DMS79 (cell line): ENCODE measurements at places on chromosomes 6 and 20.

DNA sequence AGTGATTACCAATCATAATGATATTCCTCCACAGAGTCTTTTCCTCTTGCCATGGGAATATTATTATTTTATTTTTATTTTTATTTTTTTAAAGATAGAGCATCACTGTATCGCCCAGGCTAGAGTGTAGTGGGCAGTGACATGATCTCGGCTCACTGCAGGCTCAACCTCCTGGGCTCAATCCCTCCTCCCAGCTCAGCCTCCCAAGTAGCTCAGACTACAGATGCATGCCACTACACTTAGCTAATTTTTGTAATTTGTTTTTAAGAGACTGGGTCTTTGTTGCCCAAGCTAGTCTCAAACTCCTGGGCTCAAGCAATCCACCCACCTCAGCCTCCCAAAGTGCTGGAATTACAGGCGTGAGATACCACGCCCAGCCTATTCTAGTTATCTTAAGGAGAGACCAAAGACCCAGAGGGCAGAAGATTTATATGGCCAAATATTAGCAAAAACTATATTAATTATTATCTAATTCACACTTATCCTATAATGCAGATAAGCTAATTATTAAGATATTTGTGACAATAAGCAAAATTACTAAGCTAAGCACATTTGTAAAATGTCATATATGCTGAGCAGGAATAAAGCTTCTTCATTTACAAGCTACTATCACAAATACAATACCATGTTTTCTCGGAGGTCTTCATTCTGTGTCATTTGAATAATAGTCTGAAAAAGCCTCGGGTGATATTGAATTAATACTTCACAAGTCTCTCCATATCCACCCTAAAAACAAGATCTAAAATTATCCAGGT lies 63.5 kb downstream of the HACE1 start:
- no peak for DNase-seq

DNA sequence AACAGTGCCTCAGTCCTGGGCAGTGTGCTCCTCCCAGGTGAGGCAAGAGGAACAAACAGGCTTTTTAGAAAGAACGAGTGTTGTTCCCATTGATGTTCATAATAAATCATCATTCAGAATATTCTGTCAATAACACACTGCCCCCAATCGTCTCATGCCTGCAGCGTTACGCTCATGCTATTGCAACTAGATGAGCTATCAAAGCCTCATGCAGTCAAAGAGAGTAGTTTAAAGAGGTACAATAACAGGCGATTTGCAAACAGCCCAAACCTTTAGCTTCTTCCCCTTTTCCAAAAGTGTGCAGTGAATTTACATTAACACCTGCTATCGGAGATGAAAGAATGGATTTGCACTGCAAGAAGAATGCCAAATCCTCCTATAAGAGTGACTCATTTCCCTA lies 1164.7 kb upstream of the MAP3K7 start:
- DNase-seq = no peak

DNA sequence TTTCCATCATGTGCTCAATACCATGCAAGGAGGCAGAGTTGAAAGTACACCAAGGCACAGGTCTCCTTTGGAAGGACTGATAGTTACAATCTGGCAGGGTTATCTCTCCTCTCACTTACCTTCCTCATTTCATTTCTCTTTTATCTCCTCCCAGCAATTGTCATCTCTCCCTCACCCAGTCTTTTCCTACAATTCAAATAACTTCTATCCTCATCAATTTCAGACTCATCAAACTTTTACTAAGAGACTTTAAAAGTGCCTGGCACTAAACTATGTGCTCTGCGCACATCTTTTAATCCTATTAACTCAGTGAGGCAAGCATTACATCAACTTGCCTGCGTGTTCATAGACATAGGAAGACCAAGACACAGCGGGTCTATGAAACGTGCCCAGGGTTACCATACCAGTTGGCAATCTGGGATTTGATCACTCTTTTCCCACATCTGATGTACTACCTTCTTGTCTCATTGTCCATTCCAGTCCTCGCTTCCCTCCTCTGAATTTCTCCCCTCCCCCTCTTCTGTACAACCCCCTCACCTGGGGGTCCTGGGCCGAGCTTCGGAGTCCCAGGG lies 1.2 kb downstream of the VARS1 start:
- DNase-seq = no peak

DNA sequence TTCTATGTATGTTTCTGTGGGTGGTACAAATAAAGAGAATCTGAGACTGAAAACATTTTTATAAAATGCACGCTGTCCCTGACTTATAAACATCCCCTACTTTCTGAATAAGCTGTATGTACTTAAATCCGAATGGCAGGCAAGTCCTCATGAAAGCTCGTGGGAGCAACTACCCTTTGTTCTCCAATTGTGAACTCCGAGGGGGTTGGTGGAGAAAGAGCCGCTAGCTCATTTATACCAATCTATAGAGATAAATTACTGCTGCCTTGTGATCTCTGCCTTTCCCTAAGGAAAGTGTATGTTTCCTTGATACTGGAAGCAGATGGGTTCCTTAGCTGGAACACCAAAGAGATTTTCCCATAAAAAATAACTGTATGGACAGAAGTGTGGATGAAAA lies 84.5 kb downstream of the GJA10 start:
- DNase-seq = no peak

- no peak for DNase-seq
These were observed 42.7 kb downstream of the MAFB start for GRCh38 chr20:40646361-40646760.

- DNase-seq = no peak
These were observed 119.6 kb upstream of the PTPRT start for GRCh38 chr20:43309266-43309665.

DNA sequence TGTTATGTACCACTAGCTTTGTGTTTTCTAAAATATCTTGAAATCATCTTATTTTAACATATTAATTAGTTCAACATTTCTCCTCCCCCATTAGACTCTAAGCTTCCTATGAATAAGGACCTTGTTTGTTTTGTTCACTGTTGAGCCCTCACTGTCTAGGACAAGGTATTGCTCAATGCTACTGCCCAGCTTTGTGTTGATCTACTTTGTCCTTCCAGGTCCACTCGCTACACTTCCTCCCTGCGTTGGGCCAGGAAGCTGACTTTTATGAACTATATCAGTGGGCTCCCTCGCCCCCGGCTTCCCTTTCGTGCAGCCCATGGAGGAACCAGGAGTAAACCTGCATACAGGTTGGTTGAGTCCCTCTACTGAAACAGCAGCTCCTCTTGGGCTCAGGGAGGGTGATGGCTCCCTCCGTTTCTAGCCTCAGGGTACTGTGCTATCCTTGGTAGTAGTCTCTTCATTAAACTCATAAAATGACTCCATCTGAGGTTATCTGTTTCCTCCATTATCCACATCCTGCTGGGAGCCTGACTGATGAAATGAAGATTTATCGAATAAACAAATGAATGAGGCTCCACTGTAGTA lies 272.5 kb downstream of the CLIC5 start:
- DNase-seq = no peak

DNA sequence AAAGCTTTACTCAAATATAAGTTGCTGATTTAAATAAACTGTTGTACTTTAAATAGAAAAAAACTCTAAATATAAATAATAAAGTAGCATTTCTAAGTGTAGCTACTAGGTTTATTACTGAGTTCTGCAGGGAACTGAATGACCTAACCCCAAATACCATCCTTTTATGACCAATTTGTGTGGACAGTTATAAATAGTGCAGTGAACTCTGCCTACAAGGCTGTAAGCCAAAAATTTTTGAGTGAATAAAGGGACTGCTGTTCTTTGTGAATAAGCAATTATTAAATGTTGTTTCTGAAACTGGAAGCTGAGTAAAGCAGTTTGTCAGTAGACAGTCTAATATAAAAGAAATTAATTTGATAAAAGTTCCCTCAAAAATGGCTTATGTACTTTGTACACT lies 90.8 kb upstream of the ELOVL5 start:
- DNase-seq = no peak

- DNase-seq = no peak
These were observed 1.2 kb downstream of the NOX3 start for GRCh38 chr6:155454471-155454870.

DNA sequence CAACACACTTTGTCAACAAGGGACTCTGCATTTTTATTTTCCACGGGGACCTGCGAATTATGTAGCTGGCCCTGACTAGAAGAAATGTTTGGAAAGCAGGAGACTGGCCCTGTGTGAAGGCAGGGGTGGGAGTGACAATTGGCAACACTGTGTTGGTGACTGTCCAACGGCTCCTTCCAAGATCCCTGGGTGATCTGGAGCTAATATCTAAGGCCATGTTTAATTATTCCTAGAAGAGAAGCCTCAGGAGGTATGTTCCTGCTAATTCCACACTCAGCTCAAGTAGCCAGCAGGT lies 13.7 kb downstream of the SLC22A23 start:
- DNase-seq = no peak

- no peak for DNase-seq
These were observed 402.7 kb upstream of the AGPAT4 start for GRCh38 chr6:161676586-161676985.

- DNase-seq = no peak
These were observed 14.9 kb upstream of the TTPAL start for GRCh38 chr20:44460795-44461141.

DNA sequence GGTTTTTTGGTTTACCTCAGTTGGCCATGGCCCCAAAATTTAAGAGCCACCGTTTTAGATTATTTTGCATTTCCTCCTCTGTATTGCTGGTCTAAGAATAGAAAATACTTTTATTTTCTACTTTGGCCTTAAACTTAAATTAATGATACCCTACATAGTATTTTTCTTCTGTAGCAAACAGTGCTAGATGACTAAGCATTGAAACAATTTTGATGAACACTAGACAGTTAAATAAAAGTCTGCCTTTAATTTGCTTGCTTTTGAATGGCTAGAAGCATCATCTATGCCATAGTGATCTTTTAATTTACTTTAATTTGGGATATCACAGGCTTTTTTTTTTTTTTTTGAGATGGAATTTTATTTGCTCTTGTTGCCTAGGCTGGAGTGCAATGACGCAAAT lies 106.4 kb downstream of the CD109 start:
- no peak for DNase-seq

DNA sequence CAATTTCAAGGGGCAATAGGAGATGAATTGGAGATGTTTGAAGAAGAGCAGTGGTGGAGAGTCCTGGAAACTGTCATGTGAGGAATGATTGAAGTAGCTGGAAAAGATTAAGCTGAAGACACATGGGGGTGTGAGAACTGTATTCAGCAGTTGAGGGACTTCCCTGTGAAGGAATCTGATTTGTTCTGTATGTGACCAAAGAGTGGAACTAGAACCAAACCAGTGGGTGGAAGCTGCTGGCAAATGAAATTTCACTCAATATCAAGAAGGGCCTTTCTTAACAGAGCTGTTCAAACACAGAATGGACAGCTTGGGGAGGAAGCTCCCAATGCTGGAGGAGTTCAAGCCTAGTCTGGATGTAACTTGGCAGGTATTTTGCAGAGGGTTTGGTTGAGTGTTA lies 21.3 kb downstream of the SEC23B start:
- no peak for DNase-seq

GRCh38 chr20:41406896-41407444 lies 40.4 kb upstream of the EMILIN3 start:
- no peak for DNase-seq

DNA sequence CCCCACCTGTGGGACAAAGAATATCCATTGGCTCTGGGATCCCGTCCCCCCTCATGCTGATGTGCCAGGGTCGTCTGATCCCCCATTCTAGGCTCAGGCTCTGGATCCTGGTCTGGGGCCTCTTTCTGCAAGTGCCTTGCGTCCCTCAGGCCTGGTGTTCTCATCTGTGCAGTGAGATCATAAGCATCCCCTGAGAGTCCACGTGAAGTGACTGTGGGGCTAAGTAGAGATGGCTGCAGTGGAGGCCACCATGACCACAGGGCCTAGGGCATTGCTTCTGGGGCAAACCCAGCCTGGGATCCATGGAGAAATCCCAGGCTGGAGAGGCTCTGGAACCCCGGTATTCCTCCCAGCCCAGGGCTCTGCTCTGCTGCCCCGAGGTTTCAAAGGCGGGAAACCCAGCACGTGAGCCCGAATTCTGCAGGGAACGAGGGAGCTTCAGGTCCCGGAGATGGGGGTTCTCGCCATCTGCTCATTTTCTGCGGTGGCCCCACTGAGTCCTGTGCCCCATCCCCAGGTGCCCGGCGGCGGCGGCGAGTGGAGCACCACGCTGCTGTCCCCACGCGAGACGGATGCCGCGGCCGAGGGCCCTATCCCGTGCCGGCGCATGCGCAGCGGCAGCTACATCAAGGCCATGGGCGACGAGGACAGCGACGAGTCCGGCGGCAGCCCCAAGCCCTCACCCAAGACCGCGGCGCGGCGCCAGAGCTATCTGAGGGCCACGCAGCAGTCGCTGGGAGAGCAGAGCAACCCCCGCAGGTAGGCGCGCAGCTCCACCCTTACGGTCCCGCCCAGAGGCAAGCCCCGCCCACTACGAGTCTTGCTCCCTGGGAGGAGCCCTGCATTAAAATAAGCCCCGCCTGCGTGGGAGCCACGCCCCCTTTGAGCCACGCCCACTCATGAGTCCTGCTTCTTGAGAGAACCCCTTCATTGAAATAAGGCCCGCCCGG lies 105.5 kb upstream of the MYL9 start:
- no peak for DNase-seq

DNA sequence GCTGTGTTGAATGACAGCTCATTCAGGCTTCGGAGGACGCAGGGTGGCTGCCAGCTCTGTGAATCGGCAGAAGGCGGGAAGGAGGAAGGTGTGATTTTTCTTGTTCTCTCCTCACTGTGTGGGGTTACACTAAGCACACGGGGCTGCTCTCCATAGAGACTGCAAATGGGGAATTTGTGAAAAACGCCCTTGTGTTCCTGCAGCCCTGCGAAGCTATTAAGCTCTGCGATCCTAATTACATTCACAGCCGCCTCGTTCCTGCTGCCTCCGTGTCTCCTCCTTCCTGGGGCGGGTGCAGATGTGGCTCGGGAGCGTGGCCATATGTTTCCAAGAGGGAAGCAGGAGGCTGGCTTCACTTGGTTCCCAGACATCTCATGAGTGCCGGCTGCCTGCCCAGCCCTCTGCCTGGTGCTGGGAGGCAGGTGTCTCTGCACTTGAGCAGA lies 124.0 kb downstream of the TOX2 start:
- peak; percentile 14 for DNase-seq

DNA sequence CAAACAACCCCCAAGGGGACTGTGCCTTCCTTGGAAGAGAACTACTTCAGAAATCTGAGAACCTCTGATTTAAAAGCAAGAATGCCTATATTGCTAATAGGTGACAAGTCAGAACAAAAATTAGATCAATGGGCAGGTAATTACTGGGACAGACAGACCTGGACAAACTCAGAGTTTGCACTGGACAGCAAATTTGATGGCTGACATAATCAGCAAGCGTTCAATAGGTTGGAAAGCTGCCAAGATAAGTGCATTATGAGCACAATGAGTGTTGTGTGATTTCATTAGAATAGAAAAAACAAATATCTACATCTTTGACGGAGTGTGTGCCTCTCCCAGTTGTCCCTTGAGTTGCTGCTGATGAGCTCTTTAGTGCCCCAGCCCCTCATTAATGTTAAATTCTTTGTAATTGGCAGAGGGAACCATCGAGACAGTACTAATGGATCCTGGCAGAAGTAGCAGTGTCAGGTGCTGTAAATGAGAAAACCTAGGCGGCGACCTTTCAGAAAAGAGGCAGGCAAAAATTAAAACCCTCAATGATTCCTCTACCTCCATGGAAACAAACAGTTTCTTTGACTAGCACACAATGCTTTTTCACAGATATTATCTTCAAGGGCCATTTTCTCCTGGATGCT lies 116.5 kb upstream of the COL21A1 start:
- DNase-seq = no peak
